ENCODE measurements at places on chromosomes 6 and 20.

- no peak for DNase-seq
Observed at GRCh38 chr20:63900413-63900812, 5.5 kb downstream of the DNAJC5 start.

- no peak for DNase-seq
Observed at GRCh38 chr6:31900917-31901414, 920 bp downstream of the ZBTB12 start.

GRCh38 chr6:115058414-115059211 lies 715.8 kb upstream of the HS3ST5 start:
- DNase-seq, result no peak

GRCh38 chr20:18632196-18632789 lies 44.4 kb downstream of the DTD1 start:
- DNase-seq, result peak; percentile 53

- DNase-seq, result no peak
Observed at GRCh38 chr6:84284428-84285049, 57.1 kb upstream of the CEP162 start.

GRCh38 chr6:140281236-140281635 lies 906.8 kb upstream of the CITED2 start:
- peak; percentile 16 for DNase-seq

All from foreskin fibroblast (primary cell).